H7 (cell line): ENCODE measurements at places on chromosomes 12 and 14. TPM values are rescaled to one million over a fixed set of nuclear protein-coding genes. Genes with fewer than 3 reads are reported as not detected.

The DYRK4 gene
- 25.5 and 30.6 TPM in 2 replicates for total RNA-seq

DNA sequence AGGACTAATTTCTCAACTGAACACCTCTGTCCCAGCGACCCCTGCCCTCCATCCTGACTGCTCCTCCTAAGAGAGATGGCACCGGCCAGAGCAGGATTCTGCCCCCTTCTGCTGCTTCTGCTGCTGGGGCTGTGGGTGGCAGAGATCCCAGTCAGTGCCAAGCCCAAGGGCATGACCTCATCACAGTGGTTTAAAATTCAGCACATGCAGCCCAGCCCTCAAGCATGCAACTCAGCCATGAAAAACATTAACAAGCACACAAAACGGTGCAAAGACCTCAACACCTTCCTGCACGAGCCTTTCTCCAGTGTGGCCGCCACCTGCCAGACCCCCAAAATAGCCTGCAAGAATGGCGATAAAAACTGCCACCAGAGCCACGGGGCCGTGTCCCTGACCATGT is 756 bp downstream of the RNASE7 start:
- DNase-seq = no peak

GRCh38 chr12:105377077-105377476 is 46.6 kb downstream of the C12orf75 start:
- no peak for DNase-seq

DNA sequence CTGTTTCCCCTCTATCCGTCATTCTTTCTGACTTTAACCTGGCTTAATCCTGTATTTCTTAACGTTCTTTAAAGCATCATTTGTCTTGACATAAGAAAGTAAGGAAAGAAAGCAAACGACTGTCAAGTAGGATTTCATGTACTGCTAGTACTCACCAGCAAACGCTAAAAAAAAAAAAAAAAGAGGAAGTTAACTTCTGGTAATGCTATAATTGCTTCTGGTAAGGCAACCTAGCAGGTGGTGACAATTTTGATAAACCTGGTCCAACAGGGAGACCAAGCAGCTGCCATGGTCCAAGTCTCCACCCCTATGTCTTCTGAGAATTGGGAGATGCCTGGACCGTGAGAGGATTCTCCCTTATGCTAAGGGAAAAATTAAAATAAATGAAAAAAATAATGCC is 306.6 kb downstream of the DAD1 start:
- no peak for DNase-seq

GRCh38 chr12:25320123-25321006 is 69.6 kb upstream of the KRAS start:
- DNase-seq = no peak
